ENCODE measurements at places on chromosomes 13 and 19.

- no peak for DNase-seq
Observed at GRCh38 chr19:58397533-58398037, 2.1 kb downstream of the RNF225 start.

DNA sequence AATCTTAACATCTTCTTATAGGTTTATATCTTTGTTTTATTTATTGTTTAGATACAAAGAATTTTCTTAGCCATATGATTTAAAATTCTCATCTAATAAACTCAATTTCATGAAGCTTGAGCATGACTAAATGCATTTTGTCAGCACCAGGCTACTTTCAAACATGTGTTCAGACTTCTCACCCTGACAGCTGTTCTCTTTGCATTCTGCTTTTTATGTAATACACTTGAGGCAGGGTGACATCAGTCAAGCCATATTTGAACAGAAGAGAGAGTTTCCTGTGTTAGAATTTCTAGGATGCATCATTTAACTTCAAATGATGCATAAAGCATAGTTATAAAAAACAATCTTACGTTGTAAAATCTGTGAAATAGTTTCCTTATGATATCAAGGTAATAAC, 1295.1 kb upstream of the PCDH20 start:
- DNase-seq = no peak

- no peak for DNase-seq
Observed at GRCh38 chr13:26653310-26653709, 95.8 kb downstream of the WASF3 start.

DNA sequence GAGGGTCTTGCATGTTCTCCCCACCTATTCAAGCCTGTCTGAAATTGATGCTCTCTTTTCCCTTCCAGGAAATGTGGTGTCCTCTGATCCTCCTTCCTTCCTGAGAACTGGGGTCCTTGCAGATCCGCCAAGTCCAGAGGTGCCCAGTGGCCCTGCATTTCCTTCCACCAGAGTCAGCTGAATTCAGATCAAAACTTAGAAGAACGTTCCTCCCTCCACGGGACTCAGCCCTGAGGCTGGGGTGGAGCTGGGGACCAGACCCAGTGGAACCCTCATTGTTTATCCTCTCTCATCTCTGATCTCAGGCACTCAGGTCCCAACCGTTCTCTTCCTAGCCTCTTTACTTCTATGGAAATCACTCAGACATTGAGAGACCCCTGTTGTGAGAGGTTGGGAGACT, 477.3 kb downstream of the TSHZ3 start:
- DNase-seq = no peak

GRCh38 chr19:15199661-15200552, 888 bp downstream of the NOTCH3 start:
- DNase-seq = no peak

DNA sequence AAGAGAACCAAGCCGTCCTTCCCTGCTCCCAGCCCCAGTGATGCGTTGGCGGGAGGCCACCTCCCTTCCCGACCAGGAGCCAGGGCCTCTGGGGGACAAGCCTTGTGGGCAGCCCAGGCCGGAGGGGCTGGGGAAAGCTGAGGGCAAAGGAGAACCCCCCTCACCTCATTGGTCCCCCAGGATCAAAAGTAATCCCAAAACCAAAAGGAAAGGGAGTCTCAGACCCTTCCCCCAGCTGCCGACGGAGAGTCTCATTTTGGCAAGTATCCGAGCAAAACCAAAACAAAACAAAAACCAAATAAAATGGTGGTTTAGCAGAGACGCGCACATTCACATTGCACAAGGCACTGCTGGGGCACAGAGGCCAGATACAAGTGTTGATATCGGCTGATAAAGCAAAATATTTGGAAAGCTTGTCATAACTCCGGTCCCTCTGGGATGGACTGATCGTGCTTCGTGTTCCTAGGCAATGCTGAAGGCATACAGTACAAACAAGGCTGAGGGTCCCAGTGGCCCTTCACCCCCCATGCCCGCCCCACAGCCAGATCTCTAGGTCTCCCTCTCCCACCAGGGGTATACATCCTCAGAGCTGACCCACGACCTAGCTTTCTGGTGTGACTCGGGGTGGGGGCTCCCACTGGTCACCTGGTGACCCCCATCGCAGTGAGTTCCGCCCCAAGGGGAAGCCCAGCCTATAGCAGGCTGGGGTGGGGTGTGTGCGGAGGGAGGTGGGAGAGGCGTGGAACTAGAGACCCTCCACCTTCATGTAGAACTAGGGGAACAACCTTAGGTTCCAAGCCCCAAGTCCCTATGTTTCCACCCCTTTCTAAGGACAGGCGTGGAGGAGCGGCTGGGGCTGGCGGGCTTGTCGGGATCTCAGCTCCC, 2.1 kb downstream of the CEBPA start:
- no peak for DNase-seq
